ENCODE measurements at places on chromosomes 16 and 17.

GRCh38 chr16:57194512-57194911 is 8.4 kb downstream of the RSPRY1 start:
- no peak for DNase-seq

GRCh38 chr17:20206591-20206990 is 197.4 kb downstream of the SPECC1 start:
- no peak for DNase-seq

DNA sequence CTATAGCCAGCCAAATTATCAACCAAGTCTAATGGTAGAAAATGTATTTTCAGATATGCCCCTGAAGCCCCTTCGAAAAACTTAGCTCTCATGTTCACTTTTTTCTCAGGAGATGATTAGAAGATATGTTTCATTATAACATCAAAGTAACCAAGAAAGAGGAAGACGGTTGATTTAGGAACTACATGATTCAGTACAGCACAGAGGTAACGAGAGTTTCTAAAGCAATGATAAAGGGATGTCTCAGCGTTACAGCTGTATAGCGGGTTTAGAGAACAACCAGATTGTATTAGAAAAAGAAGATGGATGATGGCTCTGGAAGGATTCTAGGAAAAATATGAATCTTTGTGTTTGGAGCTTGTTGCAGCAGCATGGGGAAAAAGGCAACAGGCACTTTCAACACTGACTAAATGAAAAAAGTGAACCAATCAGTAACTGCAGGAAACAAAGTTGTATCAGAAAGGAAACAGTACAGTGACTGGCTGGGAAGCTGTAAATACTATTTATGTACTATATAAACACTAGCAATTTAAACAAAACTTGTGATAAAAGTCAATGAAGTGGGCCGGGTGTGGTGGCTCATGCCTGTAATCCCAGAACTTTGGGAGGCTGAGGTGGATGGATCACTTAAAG is 21.5 kb downstream of the MBTD1 start:
- DNase-seq, result no peak

- DNase-seq, result no peak
These were observed 50.6 kb downstream of the MED13 start for GRCh38 chr17:62014526-62014925.

GRCh38 chr17:56930739-56931337 is 17.0 kb upstream of the TRIM25 start:
- no peak for DNase-seq

GRCh38 chr17:77324227-77324626 is 183.5 kb downstream of the SEC14L1 start:
- no peak for DNase-seq

- DNase-seq, result no peak
These were observed 253.3 kb downstream of the SOX9 start for GRCh38 chr17:72373910-72374741.

DNA sequence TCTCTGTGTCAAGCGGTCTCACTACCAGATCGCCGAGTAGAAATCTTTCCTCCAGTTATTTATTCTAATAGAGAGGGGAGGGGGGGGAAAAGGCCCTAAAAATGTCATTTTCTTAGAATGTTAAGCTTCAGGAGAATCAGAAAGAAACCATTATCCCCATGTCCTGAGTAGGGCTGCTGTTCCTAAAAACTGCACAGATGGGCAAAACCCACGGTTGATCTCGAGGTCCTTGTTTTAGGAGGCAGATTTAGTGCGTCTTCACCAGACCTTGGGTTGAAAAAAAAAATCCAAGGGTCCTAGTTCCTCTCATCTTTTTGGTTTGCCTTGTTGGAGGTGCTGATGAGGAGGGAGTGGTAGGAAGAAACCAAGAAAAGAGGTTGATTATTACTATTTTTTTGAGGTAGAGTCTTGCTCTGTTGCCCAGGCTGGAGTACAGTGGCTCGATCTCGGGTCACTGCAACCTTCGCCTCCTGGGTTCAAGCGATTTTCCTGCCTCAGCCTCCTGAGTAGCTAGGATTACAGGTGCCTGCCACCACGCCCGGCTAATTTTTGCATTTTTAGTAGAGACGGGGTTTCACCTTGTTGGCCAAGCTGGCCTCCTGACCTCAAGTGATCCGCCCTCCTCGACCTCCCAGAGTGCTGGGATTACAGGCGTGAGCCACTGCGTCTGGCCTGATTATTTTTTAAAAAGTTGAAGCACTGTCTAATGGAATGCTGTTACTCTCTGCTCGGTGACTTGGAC is 1.4 kb downstream of the CBFB start:
- no peak for DNase-seq

- DNase-seq, result peak; percentile 11
These were observed 51.3 kb downstream of the ADCY9 start for GRCh38 chr16:4064950-4065352.
